Uterus (tissue), 4 donors: ENCODE measurements at places on chromosomes 16 and 17.

DNA sequence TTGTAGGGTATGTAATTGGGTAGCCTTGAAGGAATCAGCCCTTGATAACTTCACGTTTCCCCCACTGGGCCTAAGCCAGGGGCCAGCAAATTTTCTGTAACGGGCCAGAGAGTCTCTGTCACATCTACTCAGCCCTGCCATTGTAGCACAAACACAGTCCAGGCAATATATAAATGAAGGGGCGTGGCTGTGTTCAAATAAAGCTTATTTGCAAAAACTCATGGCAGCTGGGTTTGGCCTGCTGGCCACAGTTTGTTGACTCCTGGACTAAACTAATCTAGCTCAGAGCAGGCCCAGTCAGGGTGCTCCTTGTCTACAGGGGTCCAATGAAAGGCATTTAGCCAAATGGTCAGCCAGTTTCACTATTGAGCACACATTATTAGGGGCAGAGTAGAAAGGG, 141.6 kb downstream of the CCDC182 start:
- H3K36me3 ChIP-seq, result no peaks in the 10 kb centered on the region
- DNase-seq, result no peak
- H3K4me3 ChIP-seq, result no peak overlapping the region
- no peak overlapping the region for H3K27ac ChIP-seq
- no peaks in the 10 kb centered on the region for H3K4me1 ChIP-seq

GRCh38 chr16:75506574-75506973, 11.3 kb upstream of the CHST6 start:
- no peaks in the 10 kb centered on the region for H3K4me1 ChIP-seq
- no peaks in the 10 kb centered on the region for H3K36me3 ChIP-seq
- H3K27ac ChIP-seq, result no peak overlapping the region
- no peaks in the 10 kb centered on the region for H3K27me3 ChIP-seq
- H3K4me3 ChIP-seq, result no peak overlapping the region

GRCh38 chr16:71796501-71797097, 12.0 kb downstream of the AP1G1 start:
- no peaks in the 10 kb centered on the region for H3K27me3 ChIP-seq
- no peak overlapping the region for H3K27ac ChIP-seq
- no peak for DNase-seq
- no peak overlapping the region for H3K4me3 ChIP-seq
- no peaks in the 10 kb centered on the region for H3K36me3 ChIP-seq

GRCh38 chr16:80034469-80034826, 433.9 kb upstream of the MAF start:
- DNase-seq, result no peak
- no peaks in the 10 kb centered on the region for H3K4me1 ChIP-seq
- H3K27me3 ChIP-seq, result no peaks in the 10 kb centered on the region
- H3K36me3 ChIP-seq, result no peaks in the 10 kb centered on the region
- H3K4me3 ChIP-seq, result no peak overlapping the region

- peaks cover 8% of the 10 kb centered on the region for H3K4me1 ChIP-seq
- no peaks in the 10 kb centered on the region for H3K36me3 ChIP-seq
Measured at GRCh38 chr16:53090591-53091411, 36.0 kb downstream of the CHD9 start.

DNA sequence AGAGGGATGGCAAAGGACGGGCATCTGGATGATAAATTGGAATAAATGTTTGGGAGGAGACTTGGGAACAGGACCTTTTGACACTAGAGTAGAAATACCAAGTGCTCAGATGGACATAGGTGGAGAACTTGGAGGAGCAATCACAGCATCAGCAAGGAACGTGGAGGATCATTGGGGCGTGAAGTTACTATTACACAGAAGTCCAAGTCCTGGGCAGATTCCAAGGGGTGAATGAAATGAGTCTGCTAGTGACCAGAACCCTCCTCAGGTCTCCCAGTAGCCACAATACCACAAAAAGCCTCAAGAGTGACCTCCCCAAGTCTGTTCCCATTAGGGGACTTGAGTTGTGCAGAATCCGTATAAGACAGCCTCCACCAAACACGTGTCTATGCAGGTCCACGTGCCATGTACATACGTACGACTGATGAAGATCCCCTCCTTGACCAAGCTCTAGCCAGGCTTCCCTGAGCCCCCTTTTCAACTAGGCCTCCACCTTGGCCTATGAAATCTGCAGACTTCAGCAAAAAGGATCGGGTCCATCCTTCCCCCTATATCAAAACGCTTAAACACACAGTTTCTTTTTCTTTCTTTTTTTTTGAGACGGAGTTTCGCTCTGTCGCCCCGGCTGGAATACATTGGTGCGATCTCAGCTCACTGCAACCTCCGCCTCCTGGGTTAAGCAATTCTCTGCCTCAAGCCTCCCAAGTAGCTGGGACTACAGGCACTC, 2.2 kb downstream of the C17orf67 start:
- H3K27ac ChIP-seq, result no peak overlapping the region
- no peaks in the 10 kb centered on the region for H3K27me3 ChIP-seq
- H3K36me3 ChIP-seq, result no peaks in the 10 kb centered on the region
- H3K4me3 ChIP-seq, result no peak overlapping the region

GRCh38 chr16:20636671-20637070, 60.5 kb upstream of the ACSM2B start:
- H3K27ac ChIP-seq, result no peak overlapping the region
- H3K4me3 ChIP-seq, result no peak overlapping the region
- no peaks in the 10 kb centered on the region for H3K4me1 ChIP-seq
- H3K36me3 ChIP-seq, result no peaks in the 10 kb centered on the region
- no peak for DNase-seq
